Nephron progenitor cell (in vitro differentiated cells): ENCODE measurements at places on chromosomes 6 and 20.

DNA sequence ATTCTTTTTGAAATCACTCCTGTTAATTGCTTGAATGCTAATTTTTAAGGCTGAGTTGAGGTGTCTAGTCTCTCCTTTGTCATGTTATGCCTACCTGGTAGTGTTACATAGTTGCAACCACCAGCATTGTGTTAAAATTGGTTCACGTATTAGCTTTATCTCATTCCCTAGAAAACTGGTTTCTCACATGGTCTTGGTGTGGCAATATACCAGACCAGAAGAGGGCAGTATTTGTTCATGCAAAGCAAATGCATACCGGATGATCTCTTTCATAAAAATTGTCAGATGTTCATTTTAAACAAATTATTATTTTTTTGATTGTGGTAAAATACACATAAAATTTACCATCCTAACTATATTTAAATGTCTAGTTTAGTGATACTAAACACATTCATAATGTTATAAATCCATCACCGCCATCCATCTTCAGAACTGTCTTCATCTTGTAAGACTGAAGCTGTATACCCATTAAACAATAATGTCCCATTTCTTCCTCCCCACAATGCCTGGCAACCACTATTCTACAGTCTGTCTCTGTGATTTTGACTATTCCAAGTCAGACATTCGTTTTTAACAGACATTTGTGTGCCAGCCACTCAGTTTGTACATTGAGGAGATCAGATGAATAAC is 92.8 kb downstream of the ATRN start:
- H3K4me1 ChIP-seq, result no peaks in the 10 kb centered on the region
- peak; percentile 13 for DNase-seq
- no peaks in the 10 kb centered on the region for H3K27me3 ChIP-seq
- no peak overlapping the region for H3K27ac ChIP-seq
- H3K36me3 ChIP-seq, result peaks cover 39% of the 10 kb centered on the region

DNA sequence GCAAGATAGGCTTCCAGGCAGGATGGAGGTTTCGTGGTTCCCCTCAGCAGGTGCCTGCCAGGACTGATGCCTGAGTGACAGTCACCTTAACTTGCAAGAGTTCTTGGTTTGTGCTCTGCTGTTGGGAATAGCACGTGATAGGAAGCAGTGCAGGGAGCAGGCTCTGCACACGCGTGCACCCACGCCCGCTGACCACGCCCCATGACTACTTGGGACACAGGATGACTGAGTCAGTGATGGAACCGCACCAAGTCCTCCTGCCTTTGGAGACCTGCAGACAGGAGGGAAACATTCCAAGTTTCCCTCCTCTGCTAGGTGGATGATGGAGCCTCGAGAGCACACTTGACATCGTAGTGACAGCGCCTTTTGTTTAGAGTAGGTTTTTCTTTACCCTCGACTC is 164.2 kb downstream of the DTNBP1 start:
- no peak for DNase-seq
- no peak overlapping the region for H3K4me3 ChIP-seq
- no peaks in the 10 kb centered on the region for H3K27me3 ChIP-seq
- peaks cover 79% of the 10 kb centered on the region for H3K4me1 ChIP-seq

GRCh38 chr6:112017169-112017568 is 36.7 kb upstream of the CCN6 start:
- DNase-seq, result no peak
- H3K27ac ChIP-seq, result no peak overlapping the region
- H3K4me3 ChIP-seq, result no peak overlapping the region
- H3K4me1 ChIP-seq, result peaks cover 80% of the 10 kb centered on the region

DNA sequence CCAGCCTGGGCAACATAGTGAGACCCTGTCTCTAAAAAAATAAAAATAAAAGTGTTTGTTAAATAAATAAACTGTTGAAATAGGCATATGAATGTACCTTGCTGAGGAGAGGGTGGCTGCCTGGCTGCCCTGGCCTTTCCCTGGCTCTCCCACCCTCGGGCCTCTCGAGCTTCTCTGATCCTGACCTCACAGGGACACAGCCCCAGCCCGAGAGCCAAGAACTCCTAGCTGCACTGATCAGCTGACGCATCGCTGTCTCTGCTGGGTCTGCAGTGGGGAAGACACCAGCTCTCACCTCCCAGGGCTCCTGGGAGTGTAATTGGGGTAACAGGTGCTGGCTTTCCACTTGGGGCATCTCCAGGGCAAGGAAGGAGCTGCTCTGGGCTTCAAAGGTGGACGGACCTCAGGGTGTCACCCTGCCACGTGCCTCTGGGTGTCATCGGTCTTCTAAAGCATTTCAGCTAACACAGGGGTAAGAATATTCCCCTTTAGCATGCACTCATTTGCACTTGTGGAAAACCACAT is 6.9 kb downstream of the TCF15 start:
- no peak for DNase-seq
- H3K27me3 ChIP-seq, result peaks cover 9% of the 10 kb centered on the region
- peaks cover 65% of the 10 kb centered on the region for H3K4me1 ChIP-seq
- H3K4me3 ChIP-seq, result peak overlapping the region; percentile 6
- H3K27ac ChIP-seq, result peak overlapping the region; percentile 48

- H3K27ac ChIP-seq, result no peak overlapping the region
- no peaks in the 10 kb centered on the region for H3K4me1 ChIP-seq
- H3K27me3 ChIP-seq, result peaks cover 3% of the 10 kb centered on the region
- DNase-seq, result no peak
- no peaks in the 10 kb centered on the region for H3K36me3 ChIP-seq
Measured at GRCh38 chr6:153117986-153118879, 12.8 kb downstream of the RGS17 start.

GRCh38 chr20:36273414-36274180 is 32.5 kb upstream of the DLGAP4 start:
- H3K27me3 ChIP-seq, result peaks cover 34% of the 10 kb centered on the region
- H3K4me1 ChIP-seq, result peaks cover 8% of the 10 kb centered on the region
- H3K4me3 ChIP-seq, result no peak overlapping the region
- no peaks in the 10 kb centered on the region for H3K36me3 ChIP-seq
- no peak for DNase-seq
- H3K27ac ChIP-seq, result no peak overlapping the region

GRCh38 chr6:143215363-143215762 is 154.7 kb downstream of the AIG1 start:
- DNase-seq, result no peak
- peaks cover 9% of the 10 kb centered on the region for H3K4me1 ChIP-seq
- H3K27me3 ChIP-seq, result no peaks in the 10 kb centered on the region
- H3K36me3 ChIP-seq, result peaks cover 26% of the 10 kb centered on the region
- no peak overlapping the region for H3K27ac ChIP-seq

DNA sequence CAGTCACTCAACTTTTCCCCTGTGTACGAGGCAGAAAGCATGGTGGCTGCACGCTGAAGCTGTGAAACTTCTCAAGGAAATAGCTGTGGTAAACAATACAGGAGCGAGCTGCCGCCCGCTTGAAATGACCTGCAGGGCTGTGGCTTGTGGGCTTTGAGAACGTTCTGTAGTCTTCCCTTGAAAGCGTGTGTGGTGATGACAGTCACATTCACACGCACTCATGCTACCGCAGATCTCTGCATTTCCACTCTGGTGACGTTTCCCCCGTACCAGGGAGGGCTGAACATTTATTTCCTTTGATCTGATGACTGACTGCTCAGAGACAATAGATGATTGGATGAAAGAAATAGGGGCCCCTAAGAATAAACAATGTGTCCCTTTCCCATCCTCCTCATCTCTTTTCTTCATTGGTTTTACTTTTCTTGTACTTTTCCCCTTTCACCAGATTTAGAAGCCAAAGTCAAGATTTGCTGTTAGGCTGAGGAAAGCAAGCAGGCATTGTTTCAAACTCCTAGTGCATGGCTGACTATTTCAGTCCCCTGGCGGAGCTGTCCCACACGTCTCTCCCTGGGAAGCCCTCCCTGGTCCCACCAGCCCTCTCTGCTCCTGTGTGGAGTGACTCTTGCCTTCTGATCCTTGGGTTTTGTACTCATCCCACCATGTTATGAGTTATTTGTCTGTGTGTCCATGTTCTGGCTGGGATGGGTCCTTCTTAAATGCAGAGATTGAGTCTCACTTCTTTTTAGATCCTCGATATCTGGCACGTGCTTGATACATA is 3.9 kb downstream of the SYTL3 start:
- no peak for DNase-seq
- H3K36me3 ChIP-seq, result no peaks in the 10 kb centered on the region
- no peak overlapping the region for H3K27ac ChIP-seq
- peaks cover 10% of the 10 kb centered on the region for H3K27me3 ChIP-seq

DNA sequence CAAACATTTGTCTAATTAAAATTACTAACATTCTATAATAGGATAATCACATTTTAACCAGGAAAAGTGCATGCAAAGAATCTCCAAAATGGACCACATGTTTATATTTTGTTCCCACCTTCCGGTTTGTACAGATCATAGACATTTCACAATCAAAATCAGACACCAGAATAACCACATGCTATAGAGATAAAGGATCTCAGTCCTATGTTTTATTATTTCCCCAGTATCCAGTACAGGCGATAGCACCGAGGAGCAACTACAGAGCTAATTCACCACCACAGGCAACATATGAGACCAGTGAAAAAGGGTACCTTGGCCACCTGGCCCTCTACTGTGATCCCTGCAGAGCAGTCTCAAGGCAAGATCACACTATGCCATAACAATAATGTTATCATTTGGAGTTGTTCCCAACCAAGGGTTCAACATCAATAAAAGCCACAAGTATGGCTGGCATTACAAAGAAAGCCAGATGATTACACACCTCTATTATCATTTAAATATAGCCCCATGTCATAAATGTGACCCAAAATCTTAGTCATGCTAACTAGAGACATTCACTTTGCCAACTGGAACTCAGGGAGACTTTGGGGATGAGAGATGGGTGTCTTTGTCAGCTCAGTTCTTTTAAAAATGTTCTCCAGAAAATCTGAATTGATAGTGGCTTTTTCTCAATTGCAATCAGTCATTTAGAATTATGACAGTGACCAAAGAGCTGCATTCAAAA is 46.7 kb downstream of the RALGAPA2 start:
- no peak overlapping the region for H3K4me3 ChIP-seq
- H3K27me3 ChIP-seq, result peaks cover 4% of the 10 kb centered on the region
- H3K36me3 ChIP-seq, result no peaks in the 10 kb centered on the region
- DNase-seq, result no peak

GRCh38 chr20:35104685-35105295 is 12.2 kb upstream of the TRPC4AP start:
- no peak overlapping the region for H3K27ac ChIP-seq
- H3K27me3 ChIP-seq, result peaks cover 8% of the 10 kb centered on the region
- H3K36me3 ChIP-seq, result no peaks in the 10 kb centered on the region
- no peak overlapping the region for H3K4me3 ChIP-seq

DNA sequence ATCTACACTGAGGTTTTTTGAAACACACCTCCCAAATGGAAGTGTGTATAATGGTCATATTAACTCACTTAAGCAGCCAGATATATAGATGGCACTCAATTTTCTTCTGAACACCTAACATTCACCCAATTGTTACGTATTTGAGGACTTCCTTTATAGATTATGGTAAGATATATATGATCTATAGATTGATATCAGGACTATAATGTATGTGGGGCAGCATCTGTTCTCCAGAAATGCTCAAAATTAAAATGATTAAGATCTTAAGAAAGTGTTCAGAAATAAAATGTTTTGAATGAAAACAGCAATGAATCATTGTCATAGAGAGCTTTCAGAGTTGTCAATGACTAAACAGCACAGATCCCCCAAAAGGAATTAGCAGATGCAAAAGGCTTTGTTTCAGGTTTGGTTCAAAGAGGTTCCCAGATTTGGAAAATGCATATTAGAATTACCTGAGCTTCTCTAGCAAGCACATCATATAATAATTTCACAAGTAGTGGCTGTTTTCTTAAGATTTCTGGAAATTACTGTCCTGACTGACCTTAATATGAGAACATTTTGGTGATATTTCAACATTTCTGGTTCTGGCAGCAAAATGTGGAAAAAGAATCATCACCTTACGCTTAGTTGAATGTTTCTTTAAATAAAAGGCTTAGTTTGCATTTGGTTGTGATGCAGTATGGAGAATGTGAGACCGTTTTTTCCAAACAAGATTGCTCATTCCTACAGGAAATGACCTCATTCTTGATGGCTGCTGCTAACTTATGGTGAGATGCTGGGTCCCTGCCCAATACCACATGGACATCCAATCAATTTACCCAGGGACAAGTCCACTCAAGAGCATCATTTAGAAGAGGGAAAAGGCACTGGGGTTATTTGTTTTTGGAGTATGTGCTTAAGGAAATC is 31.5 kb downstream of the TRAF3IP2 start:
- DNase-seq, result no peak
- H3K27ac ChIP-seq, result no peak overlapping the region
- H3K4me3 ChIP-seq, result no peak overlapping the region
- H3K27me3 ChIP-seq, result no peaks in the 10 kb centered on the region
- H3K36me3 ChIP-seq, result peaks cover 54% of the 10 kb centered on the region

GRCh38 chr6:122553697-122554096 is 56.5 kb upstream of the PKIB start:
- H3K27me3 ChIP-seq, result no peaks in the 10 kb centered on the region
- H3K27ac ChIP-seq, result no peak overlapping the region
- H3K36me3 ChIP-seq, result peaks cover 56% of the 10 kb centered on the region
- no peak overlapping the region for H3K4me3 ChIP-seq

DNA sequence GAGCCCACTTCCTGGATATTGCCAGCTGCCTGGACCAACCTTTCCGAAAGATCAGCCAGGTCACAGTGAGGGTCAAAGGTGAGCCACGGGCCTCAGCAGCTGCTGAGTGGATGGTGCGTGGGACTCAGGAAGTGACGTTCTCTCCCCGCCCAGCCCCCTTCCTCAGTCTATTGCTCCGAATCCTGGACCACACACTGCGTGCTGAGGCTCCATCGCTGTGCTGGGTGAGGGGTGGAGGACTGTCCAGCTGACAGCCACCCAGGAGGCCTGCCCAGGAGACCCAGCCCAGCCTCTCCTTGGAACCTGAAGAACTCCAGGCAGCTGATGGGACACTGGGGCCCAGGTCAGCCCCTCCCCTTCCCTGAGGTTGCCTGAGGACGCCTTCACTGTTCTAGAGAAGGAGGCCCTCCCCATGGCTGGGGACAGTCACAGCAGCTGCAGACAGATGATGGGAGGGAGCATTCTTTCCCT is 94.4 kb upstream of the CD93 start:
- DNase-seq, result peak; percentile 37
- peak overlapping the region; percentile 78 for H3K27ac ChIP-seq
- H3K36me3 ChIP-seq, result no peaks in the 10 kb centered on the region
- H3K4me3 ChIP-seq, result no peak overlapping the region
- H3K27me3 ChIP-seq, result peaks cover 17% of the 10 kb centered on the region

DNA sequence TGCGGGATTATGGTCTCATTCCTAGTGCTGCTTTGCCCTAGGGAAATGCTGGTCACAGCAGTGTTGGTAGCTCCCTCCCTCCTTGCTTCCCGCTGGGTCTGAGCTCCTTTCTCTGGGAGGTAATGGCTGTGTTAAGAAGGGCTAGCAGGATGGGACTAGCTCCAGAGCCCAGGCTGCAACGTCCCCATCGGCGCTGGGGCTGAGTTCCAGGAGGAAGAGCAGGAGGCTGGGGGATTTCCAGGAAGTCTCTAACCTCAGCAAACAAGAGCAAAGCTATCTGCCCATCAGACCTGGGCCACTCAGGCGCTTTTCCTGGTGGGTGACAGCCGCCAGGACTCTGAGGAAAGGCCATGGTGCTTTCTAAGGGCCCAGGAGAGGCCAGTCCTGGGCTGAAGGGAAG is 174.2 kb downstream of the DLL1 start:
- H3K4me3 ChIP-seq, result no peak overlapping the region
- no peak overlapping the region for H3K27ac ChIP-seq
- peaks cover 10% of the 10 kb centered on the region for H3K27me3 ChIP-seq
- no peak for DNase-seq
- H3K4me1 ChIP-seq, result peaks cover 18% of the 10 kb centered on the region
